ENCODE measurements at places on chromosomes 6 and 20. TPM values are rescaled to one million over a fixed set of nuclear protein-coding genes. Genes with fewer than 3 reads are reported as not detected.

Gene COL9A3
- 1.1 TPM for total RNA-seq

Gene ANKRD66
- not detected for total RNA-seq

Gene TREML1
- total RNA-seq = not detected

Gene FRK
- 1.7 TPM for total RNA-seq
